ENCODE measurements at places on chromosomes 6 and 20. TPM values are rescaled to one million over a fixed set of nuclear protein-coding genes. Genes with fewer than 3 reads are reported as not detected.

DNA sequence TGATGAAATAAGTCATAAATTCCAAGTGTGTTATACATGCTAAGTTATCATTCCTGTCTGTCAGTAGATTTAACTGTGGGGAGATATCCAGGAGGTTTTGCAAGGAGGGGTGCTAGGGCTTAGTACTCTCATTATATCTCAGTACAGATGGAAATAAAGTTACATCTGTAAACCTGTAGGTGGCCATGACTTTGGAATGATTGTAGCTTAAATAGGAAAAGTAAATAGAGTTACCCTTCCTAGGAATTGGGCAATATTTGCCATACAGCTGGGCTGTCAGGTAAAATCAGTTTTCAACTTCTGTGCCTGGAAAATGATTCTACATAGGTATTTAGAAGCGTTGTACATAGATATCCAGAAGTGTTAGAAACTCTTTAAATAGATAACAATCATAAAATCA, 19.8 kb upstream of the TGM3 start:
- DNase-seq = no peak

- no peak for DNase-seq
Observed at GRCh38 chr6:137673603-137674002, 179.4 kb upstream of the OLIG3 start.

Gene EEF1A1
- polyA plus RNA-seq = 11,104 TPM

Gene RBBP8NL
- polyA plus RNA-seq = not detected

Measured in endothelial cell of umbilical vein (primary cell).